ENCODE measurements at places on chromosomes 4 and X.

DNA sequence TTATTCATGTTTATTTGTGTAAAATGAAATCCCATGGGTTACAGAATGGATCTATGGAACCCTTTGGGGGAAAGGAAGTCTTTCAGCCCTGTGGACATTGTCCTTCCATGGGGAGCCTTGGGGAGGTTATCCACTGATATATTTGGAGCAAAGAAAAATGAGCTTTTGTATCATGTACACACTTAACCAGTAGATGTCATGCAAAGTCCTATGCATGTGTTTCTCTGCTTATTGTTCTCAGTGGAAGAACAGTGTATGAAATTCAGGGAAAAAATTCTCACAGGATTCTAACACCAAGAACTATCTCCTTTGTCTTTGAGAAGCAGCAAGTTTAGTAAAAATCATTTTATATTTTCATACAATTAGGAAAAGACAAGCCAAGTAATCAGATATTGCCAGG lies 105.3 kb downstream of the DTHD1 start:
- DNase-seq: no peak

DNA sequence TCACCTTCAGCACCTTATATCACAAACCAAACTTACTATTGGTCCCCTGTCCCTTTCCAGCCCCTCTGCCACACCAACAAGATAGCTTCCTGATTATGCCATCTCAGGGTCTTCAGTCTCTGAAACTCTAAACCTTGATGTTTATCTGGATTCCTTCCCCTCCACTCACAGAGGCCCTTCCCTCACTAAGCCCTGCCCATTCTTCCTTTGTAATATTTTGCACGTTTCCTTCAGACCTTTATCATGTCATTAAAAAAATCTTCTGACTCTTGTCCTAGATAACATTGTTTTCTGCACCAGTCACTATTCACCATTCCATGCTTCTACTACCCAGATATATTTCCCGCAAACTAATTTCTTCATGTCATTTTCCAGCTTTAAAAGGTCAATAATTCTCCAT lies 17.7 kb upstream of the CEP135 start:
- no peak for DNase-seq

DNA sequence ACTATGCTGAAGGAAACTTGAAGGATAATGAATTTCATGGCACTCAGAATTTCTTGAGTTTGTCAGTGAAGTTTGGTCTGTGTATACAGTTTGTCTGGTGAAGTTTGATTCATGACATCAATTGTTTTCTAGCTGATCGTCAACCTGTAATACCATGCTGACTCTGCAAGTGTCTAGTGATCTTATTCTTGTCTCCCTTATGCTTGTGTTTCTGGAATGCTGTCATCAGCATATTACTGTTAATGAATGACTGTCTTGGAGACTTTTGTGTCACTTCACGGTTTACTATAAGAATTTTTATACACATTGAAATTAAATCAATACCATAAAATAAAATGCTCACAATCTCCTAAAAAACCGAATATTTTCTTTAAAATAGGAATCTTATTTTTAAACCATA lies 779.0 kb downstream of the CCSER1 start:
- DNase-seq: no peak

DNA sequence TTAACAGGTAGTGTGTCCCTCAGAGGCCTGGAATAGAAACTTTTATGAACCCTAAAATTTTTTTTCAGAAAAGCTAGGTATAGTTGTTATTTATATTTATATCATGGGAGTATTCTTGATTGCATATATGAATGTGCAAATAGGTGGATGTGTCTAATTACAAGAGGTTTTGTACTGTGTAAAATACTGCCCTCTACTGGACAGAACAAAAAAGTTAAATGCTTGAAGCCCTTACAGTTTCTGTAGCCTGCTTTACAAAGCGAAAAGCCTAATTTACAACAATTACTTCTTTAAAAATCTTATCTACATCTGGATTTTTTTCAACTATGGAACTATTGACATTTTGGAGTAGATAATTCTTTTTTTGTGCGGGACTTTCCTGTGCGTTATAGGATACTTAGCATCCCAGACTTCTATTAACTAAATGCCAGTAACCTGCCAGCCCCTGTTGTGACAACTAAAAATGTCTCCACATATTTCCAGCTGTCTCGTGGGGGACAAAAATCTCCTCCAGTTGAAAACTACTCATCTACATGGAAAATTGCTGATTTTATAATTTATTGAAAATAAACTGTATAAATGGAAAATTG lies 35.1 kb downstream of the ENPEP start:
- DNase-seq: no peak

- no peak for DNase-seq
These were observed 22.8 kb downstream of the HSD17B13 start for GRCh38 chr4:87299898-87300297.

GRCh38 chr4:164483711-164484110 lies 270.2 kb upstream of the SMIM31 start:
- DNase-seq: no peak

DNA sequence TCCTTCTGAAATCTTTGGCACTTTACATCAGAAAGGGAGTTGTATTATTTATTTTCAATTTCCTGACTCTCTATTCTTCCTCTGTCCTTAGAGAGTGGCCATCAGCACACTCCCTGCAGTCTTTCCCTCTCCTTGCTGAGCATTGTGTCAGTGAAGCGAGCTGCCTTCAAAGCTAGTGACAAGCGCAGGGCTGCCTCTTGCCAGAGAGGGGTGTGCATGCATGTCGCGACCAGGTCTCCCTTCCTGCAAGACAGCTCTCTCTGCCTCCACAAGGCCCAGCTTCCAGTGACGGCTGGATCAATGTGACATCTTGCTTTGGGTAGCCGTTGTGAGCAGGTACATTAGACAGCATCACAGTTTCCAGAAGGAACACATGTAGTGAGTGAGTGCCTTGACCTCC lies 810.9 kb upstream of the TENM3 start:
- DNase-seq: no peak

- no peak for DNase-seq
These were observed 218.3 kb upstream of the ZC4H2 start for GRCh38 chrX:65194547-65194946.

GRCh38 chr4:95219109-95219508 lies 329.7 kb downstream of the UNC5C start:
- no peak for DNase-seq

GRCh38 chr4:92953462-92953861 lies 649.7 kb downstream of the GRID2 start:
- no peak for DNase-seq

- no peak for DNase-seq
These were observed 19.8 kb downstream of the VCX3B start for GRCh38 chrX:8484360-8484949.

- no peak for DNase-seq
These were observed 1622.8 kb upstream of the IGFBP7 start for GRCh38 chr4:58732973-58733372.
